ENCODE measurements at places on chromosomes 1 and 21. TPM values are rescaled to one million over a fixed set of nuclear protein-coding genes. Genes with fewer than 3 reads are reported as not detected.

PAPPA2 gene
- 0.05 TPM for total RNA-seq

ZNF648 gene
- total RNA-seq: 0.17 TPM

MAB21L3 gene
- 0.21 TPM for total RNA-seq

- no peaks in the 10 kb centered on the region for H3K36me3 ChIP-seq
- DNase-seq: no peak
- H3K4me3 ChIP-seq: no peak overlapping the region
- H3K27me3 ChIP-seq: peaks cover 13% of the 10 kb centered on the region
Observed at GRCh38 chr21:44880405-44881197, 7.1 kb upstream of the PTTG1IP start.

GRCh38 chr21:33240404-33240803 is 10.7 kb downstream of the IFNAR2 start:
- peaks cover 7% of the 10 kb centered on the region for H3K4me1 ChIP-seq
- no peak overlapping the region for H3K27ac ChIP-seq
- peaks cover 10% of the 10 kb centered on the region for H3K36me3 ChIP-seq

DNA sequence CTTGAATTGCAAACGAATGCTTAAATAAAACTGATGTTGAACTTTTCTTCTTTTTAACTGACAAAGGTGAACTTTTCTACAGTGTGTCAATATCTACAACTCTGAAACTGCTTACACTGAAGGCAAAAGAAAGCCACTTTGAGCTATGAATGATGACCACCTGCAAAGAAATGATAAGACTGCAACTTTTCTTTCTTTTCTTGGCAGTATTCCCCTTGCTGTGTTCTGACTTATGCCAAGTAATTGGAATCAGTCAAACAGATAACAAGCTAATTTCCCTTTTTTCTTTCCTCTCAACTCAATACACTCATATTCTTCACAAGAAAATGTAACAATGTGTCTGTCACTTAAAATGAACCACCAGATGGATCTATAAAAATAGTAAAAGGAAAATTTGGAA is 588.1 kb upstream of the BRINP3 start:
- no peaks in the 10 kb centered on the region for H3K4me1 ChIP-seq
- no peak overlapping the region for H3K27ac ChIP-seq
- DNase-seq: no peak
- H3K36me3 ChIP-seq: no peaks in the 10 kb centered on the region

DNA sequence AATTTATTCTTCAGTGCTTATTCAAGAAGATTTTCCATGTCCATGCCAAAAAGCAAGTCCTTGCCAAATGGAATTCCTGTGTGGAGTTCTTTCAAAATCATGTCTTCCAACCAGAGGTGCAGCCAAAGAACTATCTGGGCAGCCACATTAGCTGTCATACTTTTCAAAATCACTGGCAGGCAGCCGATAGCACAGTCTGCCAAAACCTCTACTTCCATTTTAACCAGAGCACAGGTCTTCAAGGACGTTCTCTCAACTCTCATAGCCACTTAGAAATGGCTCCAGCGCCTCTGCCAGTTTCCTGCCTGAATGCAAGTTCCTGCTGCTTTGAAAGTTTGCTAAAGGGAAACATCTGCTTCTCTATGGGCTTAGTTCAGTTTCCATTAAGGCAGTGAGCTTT is 975.7 kb upstream of the ADGRL4 start:
- DNase-seq: no peak
- H3K27me3 ChIP-seq: no peaks in the 10 kb centered on the region
- no peak overlapping the region for H3K4me3 ChIP-seq
- H3K36me3 ChIP-seq: no peaks in the 10 kb centered on the region
- no peaks in the 10 kb centered on the region for H3K4me1 ChIP-seq
- H3K27ac ChIP-seq: no peak overlapping the region

DNA sequence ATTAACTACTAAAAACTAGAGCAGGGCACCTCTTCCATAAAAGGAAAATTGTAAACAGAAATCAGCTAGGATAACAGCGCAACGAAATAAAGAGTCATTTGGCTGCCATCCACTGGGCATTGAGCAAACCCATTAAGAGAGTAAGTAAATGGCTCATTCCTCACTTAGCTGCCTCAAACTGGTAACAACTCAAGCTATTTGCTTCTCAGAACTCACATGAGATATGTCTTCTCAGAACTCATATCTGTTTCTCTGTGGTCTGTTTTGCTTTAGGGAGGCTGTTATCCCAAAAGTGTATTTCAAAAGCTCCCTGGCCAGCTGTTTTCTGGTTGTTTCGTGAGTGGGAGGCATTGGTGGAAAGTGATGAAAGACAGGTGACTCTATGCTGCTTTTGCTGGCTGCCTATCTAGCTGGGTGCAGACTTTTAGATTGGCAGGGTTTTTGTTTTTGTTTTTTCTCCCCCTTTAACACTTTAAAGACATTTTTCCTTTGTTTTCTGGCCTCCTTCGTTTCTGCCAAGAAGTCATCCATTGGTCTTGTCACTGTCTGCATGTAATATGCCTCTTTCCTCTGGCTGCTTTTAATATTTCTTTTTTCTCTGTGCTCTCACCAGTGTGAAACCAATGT is 269.2 kb upstream of the RGS18 start:
- H3K27me3 ChIP-seq: no peaks in the 10 kb centered on the region
- H3K4me1 ChIP-seq: no peaks in the 10 kb centered on the region
- no peak overlapping the region for H3K27ac ChIP-seq
- H3K36me3 ChIP-seq: no peaks in the 10 kb centered on the region
- DNase-seq: no peak

PODN gene
- not detected for total RNA-seq

OVAAL gene
- not detected for total RNA-seq

GRCh38 chr1:193242000-193242399 is 55.6 kb upstream of the B3GALT2 start:
- no peak overlapping the region for H3K27ac ChIP-seq
- no peaks in the 10 kb centered on the region for H3K27me3 ChIP-seq
- H3K36me3 ChIP-seq: no peaks in the 10 kb centered on the region
- H3K4me3 ChIP-seq: no peak overlapping the region
- H3K4me1 ChIP-seq: no peaks in the 10 kb centered on the region

DNA sequence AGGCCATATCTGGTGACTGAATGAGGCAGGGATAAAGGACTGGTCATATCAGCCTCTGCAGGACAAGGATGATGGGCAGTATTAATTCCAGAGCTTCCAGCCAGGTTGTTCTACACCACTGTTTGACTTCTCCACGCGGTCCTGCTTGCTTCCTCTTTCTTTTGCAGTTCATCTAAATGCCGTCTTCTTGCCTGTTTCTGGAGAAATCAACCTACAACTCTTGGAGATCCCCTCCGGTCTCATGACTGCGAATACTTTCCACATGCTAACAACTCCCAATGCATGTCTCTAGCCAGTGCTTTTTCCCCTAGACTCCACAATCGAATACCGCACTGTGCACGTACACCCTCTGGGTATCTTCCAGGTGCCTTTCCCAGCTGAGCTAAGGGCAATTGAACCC is 14.1 kb upstream of the TIAM1 start:
- no peak overlapping the region for H3K4me3 ChIP-seq
- H3K4me1 ChIP-seq: peaks cover 14% of the 10 kb centered on the region
- no peak overlapping the region for H3K27ac ChIP-seq
- no peak for DNase-seq
- H3K27me3 ChIP-seq: no peaks in the 10 kb centered on the region

- H3K4me3 ChIP-seq: no peak overlapping the region
- DNase-seq: no peak
- no peaks in the 10 kb centered on the region for H3K27me3 ChIP-seq
- H3K27ac ChIP-seq: no peak overlapping the region
- no peaks in the 10 kb centered on the region for H3K4me1 ChIP-seq
Observed at GRCh38 chr1:244751271-244751895, 84.1 kb upstream of the COX20 start.

DNA sequence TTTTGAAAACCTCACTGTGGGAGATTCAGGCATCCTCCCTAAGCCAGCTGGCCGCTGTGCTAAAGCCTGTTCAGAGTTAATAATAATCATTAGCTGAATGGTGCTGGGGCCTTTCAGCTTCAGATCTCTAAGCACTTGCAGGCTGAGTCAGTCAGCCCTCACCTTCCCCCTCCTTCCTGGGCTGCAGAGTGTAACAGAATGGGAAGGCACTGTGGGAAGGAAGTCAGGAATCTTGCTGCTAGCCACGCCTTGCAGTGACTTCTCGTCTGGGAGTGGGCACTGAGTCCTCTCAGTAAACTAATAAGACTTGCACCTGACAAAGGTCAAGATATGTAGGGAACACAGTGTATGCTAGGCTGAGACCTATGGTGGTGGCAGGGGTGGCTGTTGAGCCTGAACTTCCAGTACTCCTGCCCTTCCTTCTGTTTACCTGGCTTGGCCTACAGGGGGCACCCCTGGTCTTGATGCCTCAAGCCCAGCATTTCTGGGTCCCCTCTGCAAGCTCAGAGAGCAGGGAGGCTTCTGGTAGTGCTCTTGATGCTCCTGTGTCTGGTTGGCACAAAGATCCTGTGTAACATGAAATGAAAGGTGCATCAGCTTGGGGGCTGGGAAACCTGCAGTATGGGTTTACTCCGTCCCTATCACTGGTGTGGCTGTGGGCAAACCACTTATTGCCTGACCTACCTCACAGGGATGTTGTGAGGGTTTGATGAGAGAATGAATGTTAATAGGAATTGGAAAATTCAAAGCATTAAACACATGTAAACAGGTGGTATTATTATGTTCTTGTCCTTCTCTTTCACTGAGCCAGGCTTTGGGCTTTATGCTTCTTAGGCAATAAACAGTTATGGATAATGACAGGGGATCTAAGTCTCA is 6.0 kb downstream of the CYB561D1 start:
- peak; percentile 64 for DNase-seq
- H3K4me1 ChIP-seq: peaks cover 7% of the 10 kb centered on the region
- no peak overlapping the region for H3K27ac ChIP-seq

GRCh38 chr1:42758641-42759040 is 8.2 kb downstream of the P3H1 start:
- no peaks in the 10 kb centered on the region for H3K4me1 ChIP-seq
- DNase-seq: no peak
- no peaks in the 10 kb centered on the region for H3K27me3 ChIP-seq
- no peak overlapping the region for H3K27ac ChIP-seq
- peaks cover 6% of the 10 kb centered on the region for H3K36me3 ChIP-seq

XKR8 gene
- total RNA-seq: 3.8 TPM

DNA sequence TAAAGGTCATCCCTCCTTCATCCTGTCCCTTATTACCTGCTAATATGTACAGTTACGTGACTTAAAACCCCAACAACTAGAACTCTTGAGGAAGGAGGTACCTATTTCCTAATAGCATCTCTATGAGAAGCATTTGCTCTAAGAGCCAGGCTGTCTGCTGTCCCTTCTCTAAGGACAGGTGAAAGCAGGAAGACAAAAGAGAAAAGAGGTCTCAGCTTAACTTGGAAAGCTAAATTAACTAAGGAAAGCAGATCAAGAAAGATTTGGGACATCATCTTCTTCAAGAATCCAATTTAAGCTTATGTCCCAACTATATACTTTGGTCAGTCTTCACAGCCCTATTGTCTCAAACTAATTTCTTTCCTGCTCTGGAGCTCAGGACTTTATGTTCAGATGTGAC is 2.9 kb downstream of the EGLN1 start:
- peaks cover 31% of the 10 kb centered on the region for H3K4me1 ChIP-seq
- DNase-seq: no peak
- peak overlapping the region; percentile 73 for H3K27ac ChIP-seq

GRCh38 chr1:87583459-87583858 is 254.8 kb downstream of the LMO4 start:
- no peak overlapping the region for H3K27ac ChIP-seq
- H3K4me1 ChIP-seq: peaks cover 10% of the 10 kb centered on the region
- H3K27me3 ChIP-seq: no peaks in the 10 kb centered on the region
- no peaks in the 10 kb centered on the region for H3K36me3 ChIP-seq

TXNIP gene
- 27.3 TPM for total RNA-seq

DNM3 gene
- total RNA-seq: 1.3 TPM

CLDN17 gene
- not detected for total RNA-seq

GRCh38 chr1:241776911-241777310 is 71.1 kb upstream of the EXO1 start:
- no peaks in the 10 kb centered on the region for H3K4me1 ChIP-seq
- H3K36me3 ChIP-seq: no peaks in the 10 kb centered on the region
- H3K4me3 ChIP-seq: no peak overlapping the region
- no peaks in the 10 kb centered on the region for H3K27me3 ChIP-seq

DNA sequence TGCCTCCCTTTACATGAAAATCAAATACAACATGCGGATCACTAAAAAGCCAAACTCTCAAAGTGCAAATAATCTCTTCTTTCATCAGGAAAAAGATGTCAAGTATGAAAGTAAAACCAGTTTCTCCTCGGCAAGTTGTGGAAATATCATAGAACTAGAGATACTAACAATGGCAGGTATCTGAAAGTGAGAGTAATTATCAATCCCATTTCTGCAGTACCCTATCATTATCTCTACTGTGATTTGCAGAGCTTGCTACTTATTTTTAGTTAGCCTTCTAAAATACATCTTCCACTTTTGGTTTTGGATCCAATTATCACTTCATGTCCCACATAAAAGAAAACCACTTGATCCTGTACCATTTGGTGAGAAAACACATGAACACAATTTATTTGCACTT is 3.0 kb downstream of the TP53BP2 start:
- H3K27me3 ChIP-seq: no peaks in the 10 kb centered on the region
- DNase-seq: no peak
- peak overlapping the region; percentile 17 for H3K4me3 ChIP-seq
- no peak overlapping the region for H3K27ac ChIP-seq
- H3K4me1 ChIP-seq: peaks cover 22% of the 10 kb centered on the region

DNA sequence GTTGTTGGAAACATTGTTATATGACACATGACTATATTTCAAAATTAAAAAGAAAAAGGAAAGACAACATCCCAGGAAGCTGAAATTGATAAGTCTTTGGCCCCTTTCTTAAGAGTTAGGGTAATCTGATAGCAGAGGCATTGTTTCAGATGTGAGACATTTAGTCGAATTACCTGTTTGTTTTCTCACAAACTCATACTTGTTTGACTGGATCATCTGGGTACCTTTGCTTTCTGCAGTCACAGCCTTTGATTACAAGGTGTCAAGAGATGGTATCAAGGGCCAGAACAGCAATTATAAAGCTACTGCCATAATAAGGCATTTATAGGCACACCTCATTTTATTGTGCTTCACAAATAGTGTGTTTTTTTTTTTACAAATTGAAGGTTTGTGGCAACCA is 136.3 kb downstream of the DUSP10 start:
- H3K27ac ChIP-seq: no peak overlapping the region
- no peak for DNase-seq
- H3K36me3 ChIP-seq: no peaks in the 10 kb centered on the region
- H3K27me3 ChIP-seq: no peaks in the 10 kb centered on the region
- H3K4me3 ChIP-seq: no peak overlapping the region

- H3K4me3 ChIP-seq: no peak overlapping the region
- DNase-seq: no peak
- peaks cover 4% of the 10 kb centered on the region for H3K36me3 ChIP-seq
- H3K27ac ChIP-seq: no peak overlapping the region
- no peaks in the 10 kb centered on the region for H3K4me1 ChIP-seq
Observed at GRCh38 chr1:53618500-53619366, 120.2 kb downstream of the GLIS1 start.

Measured in Calu3 (cell line).